ENCODE measurements at places on chromosomes 12 and 14.

- no peak for DNase-seq
Observed at GRCh38 chr12:59603754-59604153, 7.9 kb downstream of the SLC16A7 start.

GRCh38 chr12:12806784-12807516, 6.2 kb upstream of the DDX47 start:
- DNase-seq: no peak

- peak; percentile 21 for DNase-seq
Observed at GRCh38 chr14:33432407-33433023, 493.8 kb downstream of the NPAS3 start.

DNA sequence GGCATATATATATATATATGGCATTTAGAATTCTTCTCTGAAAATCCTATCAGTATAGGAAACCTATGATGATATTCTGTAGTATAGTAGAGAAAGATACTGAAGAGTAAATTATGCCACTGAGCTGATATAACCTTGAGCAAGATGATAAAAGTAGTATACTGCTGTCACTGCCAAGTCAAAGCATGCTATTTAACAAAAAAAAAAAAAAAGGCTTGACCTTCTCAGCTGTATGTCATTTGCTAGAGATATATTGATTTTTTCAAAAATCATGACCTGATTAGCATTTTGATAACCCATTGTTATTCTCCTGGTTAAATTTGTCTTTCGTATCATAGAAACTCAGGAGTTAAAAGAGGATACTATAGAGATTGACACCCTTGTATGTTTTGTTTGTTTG, 299.4 kb downstream of the ADAMTS20 start:
- no peak for DNase-seq

GRCh38 chr14:91350813-91351511, 66.7 kb downstream of the CCDC88C start:
- DNase-seq: peak; percentile 97

DNA sequence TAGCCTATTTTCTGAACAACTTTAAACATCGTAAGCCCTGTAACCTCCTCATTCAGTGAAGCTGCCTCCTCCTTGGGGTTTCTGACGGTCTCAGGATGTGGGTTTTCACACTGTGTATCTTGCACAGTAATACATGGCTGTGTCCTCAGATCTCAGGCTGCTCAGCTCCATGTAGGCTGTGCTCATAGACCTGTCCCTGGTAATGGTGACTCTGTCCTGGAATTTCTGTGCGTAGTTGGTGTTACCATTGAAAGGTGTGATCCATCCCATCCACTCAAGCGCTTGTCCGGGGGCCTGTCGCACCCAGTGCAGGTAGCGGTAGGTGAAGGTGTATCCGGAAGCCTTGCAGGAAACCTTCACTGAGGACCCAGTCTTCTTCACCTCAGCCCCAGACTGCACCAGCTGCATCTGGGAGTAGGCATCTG, 980.5 kb downstream of the TMEM121 start:
- DNase-seq: peak; percentile 84

- DNase-seq: no peak
Observed at GRCh38 chr12:120361506-120362208, 7.3 kb downstream of the MSI1 start.

DNA sequence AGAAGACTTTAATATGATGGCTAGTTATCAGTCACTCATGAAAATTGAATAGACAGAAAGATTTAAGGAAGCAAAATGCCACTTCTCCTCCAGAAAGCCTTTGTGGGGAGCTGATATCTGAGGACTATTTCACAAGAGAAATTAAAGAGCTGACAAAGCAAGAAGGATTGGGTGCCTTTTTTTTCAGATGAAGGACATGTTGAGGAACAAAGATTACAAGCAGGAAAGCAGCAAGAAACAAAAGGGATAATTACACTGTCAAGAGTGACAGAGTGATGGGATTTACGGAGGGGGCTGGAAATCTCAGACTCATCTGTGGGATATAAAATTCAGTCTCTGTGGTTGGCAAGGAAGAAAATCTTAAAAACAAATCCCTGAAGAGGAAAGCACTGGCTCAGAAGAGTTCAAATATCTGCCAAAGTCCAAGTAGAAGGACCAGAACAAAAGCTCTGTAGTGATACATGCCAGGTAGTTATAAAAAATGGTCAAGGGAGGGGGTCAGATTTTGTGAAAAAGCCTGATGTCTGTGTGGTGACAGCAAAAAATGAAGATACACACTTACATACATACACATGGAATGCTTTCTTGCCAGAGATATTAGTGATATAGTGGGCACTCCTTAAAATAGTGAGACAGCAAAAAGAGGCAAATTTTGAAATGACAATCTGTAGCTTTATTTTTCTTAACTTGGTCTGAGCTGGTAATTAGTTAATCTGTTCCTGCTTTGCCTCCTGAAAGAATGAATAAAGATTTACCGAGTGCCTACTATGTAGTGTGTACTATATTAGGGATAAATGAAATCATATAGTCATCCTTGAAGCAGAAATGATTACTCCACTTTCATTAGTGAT, 62.9 kb downstream of the EPS8 start:
- no peak for DNase-seq

DNA sequence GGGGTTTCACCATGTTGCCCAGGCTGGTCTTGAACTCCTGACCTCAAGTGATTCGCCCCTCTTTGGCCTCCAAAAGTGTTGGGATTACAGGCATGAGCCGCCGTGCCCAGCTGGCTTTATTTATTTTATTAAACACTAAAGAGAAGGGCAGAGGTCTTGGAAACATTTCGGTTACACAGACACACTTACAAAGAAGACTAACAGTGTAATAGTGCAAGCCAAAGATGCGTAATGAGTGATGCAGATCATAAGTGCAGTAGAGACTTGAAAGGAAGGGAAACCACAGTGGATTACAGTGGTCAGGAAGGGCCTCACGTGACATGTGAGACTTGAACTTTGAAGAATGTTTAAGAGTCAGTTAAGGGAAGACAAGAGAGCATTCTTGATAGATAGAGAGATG, 33.9 kb upstream of the CDK17 start:
- peak; percentile 98 for DNase-seq

DNA sequence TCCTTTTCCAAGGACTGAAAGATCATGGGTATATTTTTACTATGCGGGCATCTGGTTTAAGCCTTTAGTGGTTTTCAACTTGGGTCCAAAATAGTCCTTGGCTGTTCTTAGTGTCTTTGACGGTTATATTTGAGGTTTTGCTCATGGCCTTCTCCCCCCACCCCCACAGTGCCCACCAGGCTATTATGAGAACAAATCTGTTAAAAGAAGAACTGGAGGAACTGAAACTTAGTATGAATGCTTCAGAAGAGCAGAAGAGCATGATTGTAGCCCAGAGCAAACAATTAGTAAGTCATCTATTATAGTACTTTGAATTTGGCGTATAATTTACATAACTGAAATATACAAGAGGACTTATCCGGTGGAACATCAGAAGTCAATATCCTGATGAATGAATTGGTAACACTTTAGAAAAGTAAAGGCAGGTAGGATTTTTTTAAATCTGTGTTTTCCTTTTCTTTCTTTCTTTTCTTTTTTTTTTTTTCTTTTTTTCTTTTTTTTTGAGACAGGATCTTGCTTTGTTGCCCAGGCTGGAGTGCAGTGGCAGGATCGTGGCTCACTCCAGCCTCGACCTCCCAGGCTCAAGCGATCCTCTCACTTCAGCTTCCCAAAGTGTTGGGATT, 71.8 kb upstream of the BCAT1 start:
- no peak for DNase-seq

GRCh38 chr14:93745603-93746273, 42.5 kb downstream of the PRIMA1 start:
- no peak for DNase-seq

DNA sequence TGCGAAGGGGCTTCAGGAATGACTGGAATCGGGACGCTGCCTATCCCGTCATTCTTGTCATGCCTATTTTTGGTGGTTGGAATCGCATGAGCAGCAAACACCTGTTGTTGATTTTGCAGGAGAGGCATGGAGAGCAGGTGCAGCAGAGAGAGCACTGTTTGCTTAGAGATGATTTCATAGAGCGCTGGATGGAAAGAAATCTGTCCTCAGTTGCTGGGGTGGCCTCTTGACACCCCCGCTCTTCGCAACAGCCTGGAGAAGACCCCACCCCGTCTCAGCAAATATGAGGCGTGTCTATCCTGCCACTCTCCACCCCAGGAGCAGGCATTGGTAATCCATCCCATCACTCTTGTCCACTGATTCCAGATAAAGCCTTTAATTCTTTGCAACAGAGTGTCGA, 19.3 kb upstream of the NCOR2 start:
- DNase-seq: no peak

DNA sequence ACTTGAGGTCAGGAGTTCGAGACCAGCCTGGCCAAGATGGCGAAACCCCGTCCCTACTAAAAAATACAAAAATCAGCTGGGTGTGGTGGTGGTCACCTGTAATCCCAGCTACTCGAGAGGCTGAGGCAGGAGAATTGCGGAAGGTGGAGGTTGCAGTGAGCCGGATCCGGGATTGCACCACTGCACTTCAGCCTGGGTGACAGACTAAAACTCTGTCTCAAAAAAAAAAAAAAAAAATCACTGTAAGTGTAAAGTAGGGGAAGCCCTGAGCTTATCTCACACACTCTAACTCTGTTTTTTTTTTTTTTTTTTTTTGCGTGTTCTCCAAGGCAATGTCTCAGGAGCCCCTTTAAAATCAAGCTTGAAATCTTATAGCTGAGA, 421 bp upstream of the RBMS2 start:
- no peak for DNase-seq

GRCh38 chr14:29442696-29443095, 485.0 kb downstream of the PRKD1 start:
- DNase-seq: no peak

DNA sequence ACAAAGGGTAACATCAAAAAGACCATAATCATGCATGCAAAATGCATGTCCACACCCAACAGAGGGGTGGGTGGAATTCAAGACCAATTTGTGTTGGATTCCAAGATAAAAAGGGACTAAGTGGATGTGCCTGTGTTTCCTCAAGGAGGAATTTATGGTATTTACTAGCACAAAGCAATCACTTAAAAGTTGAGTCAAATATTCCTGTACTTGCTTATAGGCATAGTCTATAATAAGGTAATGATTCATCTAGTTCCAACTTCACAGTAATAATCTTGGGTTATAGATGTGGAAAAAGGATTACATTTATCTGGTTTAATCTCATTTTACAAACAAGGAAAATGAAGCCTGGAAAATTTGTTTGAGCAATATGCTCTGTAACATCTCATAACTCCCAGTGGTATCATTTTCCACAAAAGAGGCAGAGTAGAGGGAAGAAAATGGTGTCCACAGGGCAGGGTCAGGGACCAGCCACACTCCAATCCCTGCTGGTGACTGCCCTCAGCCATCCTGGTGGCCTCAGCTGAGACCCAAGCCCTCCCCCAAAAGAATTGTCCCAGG, 80.8 kb upstream of the REP15 start:
- DNase-seq: no peak

- no peak for DNase-seq
Observed at GRCh38 chr14:50475460-50475859, 56.9 kb downstream of the MAP4K5 start.

GRCh38 chr12:76866726-76867125, 12.1 kb downstream of the CSRP2 start:
- DNase-seq: peak; percentile 18

DNA sequence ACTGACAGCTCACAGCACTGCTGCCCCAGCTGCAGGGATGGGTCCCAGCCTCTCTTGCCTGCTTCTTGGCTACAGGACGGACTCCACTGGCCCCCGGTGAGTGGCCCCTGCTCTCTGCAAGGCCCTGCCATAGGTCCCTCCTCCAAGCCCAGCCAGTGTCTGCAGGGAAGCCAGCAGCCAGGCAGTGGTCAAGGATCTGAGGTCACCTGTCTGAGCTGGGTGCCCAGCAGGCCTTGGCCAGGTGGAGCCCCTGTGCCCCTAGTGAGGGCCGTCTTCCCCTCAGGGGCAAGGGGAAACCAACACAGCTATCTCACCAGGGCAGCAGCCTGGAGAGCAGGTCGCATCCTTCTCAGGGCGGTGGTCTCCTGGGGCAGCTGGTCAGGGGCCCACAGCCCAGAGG, 13.2 kb downstream of the XRCC3 start:
- DNase-seq: no peak

- DNase-seq: no peak
Observed at GRCh38 chr12:72433298-72433697, 161.1 kb downstream of the TRHDE start.

GRCh38 chr14:92605274-92605940, 91.8 kb downstream of the RIN3 start:
- no peak for DNase-seq

- DNase-seq: peak; percentile 71
Observed at GRCh38 chr14:23294734-23295561, 7.7 kb downstream of the PPP1R3E start.

- no peak for DNase-seq
Observed at GRCh38 chr14:72352012-72352411, 419.8 kb downstream of the RGS6 start.

DNA sequence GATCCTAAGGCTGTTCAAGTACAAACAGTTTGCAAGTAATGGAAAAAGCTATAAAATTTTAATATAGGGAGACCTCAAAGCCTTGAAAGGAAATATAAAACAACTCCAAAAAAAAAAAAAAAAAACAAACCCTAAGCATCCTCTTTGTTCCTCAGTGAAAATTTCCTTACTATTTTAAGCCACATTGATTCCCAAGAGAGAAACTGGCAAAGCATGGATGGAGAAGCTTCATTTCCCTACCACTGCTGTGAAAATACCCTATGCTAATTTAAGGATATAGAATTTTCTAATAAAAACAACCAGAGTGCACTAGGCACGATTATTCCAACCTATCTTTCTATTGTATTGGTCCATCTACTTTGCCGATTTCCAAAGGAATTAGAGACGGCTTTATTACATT, 283.1 kb downstream of the CACNA1C start:
- no peak for DNase-seq

DNA sequence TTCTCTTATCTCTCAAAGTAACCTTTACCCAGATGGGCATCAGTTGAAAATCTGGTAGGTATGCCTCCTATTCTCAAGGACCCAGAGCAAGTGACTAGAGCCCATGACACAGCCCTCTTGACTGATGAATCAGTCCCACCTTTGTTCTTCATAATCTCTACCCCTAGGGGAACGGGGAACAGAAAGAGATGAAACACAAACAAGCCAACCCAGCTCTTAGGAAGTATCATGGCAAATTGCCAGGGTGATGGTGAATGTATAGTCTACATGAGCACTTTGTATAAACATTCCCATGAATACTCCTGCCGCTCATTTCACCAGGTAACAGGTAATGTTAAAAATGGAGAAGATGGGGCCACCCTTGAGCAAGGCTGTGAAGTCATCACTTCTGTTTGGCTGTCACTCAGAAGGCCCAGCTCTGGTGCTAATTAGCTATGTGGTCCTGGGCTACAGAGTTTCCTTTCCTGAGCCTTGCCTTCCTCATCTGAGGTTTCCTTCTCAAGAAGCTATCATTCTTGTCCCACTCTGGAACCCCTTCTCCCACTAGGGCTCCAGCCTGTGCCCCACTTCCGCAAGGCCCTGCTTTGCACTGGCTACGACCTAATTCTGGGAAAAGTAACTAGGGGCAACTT, 161.7 kb downstream of the ANO2 start:
- DNase-seq: no peak

- DNase-seq: no peak
Observed at GRCh38 chr12:47316609-47317049, 236.9 kb upstream of the AMIGO2 start.
